ENCODE measurements at places on chromosomes 6 and 20. TPM values are rescaled to one million over a fixed set of nuclear protein-coding genes. Genes with fewer than 3 reads are reported as not detected.

- no peak for DNase-seq
These were observed 46.8 kb downstream of the RREB1 start for GRCh38 chr6:7154341-7155139.

- DNase-seq: no peak
These were observed 52.3 kb downstream of the HUS1B start for GRCh38 chr6:604579-604978.

DNA sequence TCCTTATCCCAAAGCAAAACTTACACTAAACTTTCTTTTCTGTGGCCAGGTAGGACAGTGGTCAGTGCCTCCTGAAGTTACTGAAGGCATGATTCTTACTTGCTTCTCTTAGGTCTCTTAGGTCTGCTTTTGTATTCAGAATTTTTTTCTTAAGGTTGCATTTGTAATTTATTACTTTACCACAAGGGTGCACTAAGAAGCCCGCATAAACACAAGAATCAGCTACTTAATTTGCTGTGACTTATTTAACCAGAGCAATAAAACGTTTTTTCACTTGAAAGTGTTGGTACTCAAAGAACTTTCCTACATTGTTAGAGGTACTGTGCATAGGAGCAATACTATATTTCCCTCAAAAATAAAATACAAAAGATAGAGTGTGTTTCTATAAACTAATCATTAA lies 75.4 kb upstream of the LAMA2 start:
- no peak for DNase-seq

GRCh38 chr6:157756708-157757429 lies 66.2 kb upstream of the SNX9 start:
- peak; percentile 77 for DNase-seq

DNA sequence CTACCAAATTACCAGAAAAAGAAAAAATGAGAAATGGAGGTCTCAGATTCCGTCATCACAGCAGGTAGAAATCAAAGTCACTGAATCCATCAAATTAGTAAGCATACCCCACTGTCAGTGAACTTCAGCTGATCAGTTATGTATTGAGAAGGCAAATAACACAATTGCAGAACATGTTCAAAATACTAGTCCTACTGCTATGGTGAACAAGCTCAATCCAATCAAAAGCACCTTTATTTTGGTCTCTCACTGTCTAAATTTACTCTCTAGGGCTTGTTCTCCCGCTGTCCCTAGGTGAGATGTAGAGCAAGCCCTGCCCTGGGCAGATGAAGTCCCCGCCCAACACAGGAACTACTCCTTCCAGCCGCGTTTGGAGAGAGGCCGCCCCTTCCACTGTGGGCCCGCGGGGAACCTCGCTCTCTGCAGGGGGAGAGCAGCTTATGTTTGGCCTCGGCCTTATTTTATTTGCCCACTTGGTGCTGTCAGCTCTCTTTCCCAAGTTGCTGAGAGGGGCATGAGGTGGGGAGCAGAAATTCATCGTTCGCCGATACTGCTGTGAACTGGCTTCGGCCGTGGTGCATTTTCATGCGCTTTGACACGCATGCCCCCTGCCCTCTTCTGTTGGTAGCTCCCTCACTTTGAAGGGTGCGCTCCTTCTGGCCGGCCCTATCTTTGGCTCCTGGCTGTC lies 14.3 kb upstream of the MAP1LC3A start:
- DNase-seq: no peak

GRCh38 chr20:13723011-13723410 lies 61.7 kb downstream of the ESF1 start:
- DNase-seq: no peak

DNA sequence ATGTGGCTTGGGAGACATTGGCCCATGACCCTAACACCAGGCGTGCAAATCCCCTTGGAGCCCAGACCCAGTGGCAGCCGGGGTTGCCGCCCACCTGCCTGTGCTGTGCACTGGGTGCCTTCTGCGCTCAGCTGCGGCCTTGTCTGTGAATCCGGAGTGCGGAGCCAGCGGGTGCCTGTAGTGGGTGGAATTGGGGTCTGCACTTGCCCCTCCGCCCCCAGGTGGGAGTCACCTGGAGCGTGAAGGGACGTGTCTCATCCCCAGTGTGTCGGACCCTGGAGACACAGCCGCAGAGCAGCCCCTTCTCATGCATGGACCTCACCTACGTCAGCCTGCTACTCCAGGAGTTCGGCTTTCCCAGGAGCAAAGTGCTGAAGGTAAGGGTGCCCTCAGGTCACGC lies 22.9 kb upstream of the PYGB start:
- no peak for DNase-seq

- no peak for DNase-seq
These were observed 621 bp downstream of the GPR63 start for GRCh38 chr6:96836631-96837080.

GRCh38 chr6:137811916-137812553 lies 55.0 kb upstream of the TNFAIP3 start:
- no peak for DNase-seq

DNA sequence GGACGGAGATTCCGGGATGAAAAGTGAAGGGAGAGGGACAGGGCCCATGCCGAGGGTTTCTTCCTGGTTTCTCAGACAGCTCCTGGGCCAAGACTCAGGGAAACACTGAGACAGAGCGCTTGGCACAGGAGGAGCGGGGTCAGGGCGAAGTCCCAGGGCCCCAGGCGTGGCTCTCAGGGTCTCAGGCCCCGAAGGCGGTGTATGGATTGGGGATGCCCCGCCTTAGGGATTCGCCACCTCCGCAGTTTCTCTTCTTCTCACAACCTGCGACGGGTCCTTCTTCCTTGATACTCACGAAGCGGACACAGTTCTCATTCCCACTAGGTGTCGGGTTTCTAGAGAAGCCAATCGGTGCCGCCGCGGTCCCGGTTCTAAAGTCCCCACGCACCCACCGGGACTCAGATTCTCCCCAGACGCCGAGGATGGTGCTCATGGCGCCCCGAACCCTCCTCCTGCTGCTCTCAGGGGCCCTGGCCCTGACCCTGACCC lies 55.0 kb upstream of the HLA-A start:
- DNase-seq: no peak

DNA sequence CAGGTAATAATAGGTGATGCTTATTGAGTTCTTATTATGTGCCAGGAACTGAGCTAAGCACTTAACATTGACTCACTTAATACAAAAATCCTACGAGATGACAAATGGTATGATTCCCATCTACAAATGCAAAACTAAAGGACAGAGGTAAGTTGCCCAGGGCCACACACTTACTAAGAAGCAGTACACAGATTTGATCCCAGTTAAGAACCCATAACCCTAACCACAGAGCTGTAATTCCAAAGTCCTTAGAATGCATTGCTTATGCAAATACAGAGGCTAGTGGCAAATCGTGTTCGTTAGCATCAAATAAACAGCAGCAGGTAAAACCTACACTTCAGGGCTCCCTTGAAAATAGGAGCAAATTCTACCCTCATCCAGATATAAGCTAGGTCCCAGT lies 104.0 kb downstream of the SASH1 start:
- no peak for DNase-seq

DNA sequence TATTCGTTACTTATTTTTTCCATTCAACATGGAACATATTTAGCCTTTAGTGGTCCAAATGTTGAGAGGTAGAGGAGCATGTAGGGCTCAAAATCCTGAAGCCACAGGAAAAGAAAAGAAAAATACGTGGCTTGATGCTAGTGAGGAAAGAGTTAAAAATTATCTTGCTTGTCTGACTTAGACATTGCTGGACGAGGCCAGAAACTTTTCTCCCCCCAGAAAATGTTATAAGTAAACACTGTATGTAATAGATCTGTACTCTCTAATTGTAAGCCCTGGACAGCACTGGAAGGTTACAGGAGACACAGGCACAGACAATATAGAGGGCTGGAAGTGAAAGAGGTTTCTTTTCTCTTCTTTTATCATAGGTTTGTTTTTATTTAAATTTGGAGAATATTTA lies 165.6 kb downstream of the ZFP64 start:
- no peak for DNase-seq

DNA sequence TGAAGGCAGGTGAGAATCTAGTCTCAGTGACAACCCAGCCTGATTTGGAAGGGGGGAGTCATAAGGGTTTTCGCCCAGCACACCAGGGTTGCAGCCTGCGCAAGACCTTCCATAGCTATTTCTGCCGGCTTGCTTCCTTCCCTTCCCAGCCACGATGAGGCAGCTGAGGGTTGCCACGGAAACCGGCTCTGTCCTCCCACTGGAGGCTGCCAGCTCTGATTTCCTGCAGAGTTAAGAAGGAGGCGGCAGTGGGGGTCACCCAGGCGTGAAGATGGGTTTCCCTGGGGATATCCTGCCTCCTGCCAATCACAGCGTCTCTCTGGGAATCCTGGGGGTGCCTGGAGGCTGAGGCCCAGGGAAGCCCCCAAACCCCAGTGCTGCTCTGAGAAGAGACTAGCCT lies 23.1 kb upstream of the KCNB1 start:
- DNase-seq: peak; percentile 76

DNA sequence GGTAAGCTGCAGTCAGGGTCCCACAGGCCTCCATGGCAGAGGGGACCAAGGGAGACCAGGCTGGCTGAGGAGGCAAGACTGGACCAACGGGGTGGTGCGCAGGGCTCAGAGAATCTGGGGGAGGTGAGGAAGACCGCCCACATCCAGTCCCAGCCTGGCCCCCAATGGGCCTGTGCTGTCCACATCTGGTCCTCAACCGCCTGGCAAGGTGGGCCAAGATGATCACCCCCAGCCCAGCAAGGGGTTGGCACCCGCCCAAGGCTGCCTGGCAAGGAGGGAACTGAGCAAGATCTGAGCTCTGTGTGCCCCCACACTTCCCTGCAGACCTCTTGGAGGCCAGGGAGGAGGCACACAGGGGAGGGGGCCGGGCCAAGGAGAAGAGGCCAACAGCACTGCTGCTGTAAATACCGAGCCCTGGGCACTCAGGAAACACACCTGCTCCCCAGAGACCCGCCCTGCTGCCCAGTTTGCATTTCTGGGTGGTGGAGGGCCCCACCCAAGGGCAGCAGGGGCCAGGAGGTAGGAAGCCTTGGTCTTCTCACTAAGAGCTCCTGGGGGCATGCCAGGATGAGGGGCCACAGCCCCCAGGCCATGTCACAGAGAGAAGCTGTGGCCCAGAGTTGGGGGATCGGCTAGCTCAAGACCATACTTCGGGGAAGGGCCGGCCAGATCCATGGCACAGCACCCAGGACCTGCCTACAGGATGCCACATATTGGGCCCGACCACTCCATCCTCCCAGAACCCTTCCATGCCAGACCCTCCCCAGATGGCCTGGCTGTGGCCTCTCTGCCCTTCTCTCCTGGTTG lies 109.6 kb downstream of the ASXL1 start:
- DNase-seq: no peak

GRCh38 chr6:45436544-45437438 lies 59.1 kb upstream of the SUPT3H start:
- no peak for DNase-seq

DNA sequence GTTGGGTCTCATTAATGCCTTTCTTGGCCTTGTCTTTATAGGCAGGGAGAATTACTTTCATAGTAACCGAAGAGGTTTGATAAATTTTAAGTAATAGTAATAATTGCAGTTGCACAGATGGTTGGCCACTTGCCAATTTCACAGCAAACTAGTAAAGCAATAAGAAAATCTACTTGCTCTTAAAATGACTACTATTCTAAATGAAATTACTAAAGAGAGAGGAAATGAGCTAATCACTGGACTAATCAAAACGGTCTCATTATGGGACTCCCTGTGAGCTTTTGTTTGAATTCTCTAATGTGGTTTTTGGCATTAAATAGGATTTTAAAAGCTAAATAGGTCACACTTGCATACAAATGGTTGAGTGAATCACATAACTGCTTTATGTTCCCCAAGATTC lies 227.4 kb upstream of the PLN start:
- no peak for DNase-seq

GRCh38 chr6:5499644-5500306 lies 238.5 kb downstream of the FARS2 start:
- no peak for DNase-seq

DNA sequence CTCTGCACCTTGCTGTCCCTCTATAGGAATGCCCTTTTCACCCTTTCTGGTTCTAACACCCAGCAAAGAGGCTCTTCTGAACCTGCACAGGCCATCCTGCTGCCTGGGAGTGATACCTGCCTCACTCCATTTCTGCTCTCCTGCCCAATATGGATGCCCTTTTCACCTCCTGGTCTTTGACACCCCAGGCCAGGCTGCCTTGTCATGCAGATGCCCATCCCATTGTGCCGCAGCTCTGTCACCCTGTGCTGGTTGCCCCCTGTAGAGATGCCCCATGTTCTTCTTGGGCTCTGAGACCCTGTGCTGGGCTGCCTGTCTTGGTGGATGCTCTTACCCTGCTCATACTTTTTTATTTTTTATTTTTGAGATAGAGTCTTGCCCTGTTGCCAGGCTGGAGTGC lies 95.3 kb downstream of the CDKAL1 start:
- no peak for DNase-seq

- no peak for DNase-seq
These were observed 27.0 kb upstream of the TRAF3IP2 start for GRCh38 chr6:111632468-111633247.

DNA sequence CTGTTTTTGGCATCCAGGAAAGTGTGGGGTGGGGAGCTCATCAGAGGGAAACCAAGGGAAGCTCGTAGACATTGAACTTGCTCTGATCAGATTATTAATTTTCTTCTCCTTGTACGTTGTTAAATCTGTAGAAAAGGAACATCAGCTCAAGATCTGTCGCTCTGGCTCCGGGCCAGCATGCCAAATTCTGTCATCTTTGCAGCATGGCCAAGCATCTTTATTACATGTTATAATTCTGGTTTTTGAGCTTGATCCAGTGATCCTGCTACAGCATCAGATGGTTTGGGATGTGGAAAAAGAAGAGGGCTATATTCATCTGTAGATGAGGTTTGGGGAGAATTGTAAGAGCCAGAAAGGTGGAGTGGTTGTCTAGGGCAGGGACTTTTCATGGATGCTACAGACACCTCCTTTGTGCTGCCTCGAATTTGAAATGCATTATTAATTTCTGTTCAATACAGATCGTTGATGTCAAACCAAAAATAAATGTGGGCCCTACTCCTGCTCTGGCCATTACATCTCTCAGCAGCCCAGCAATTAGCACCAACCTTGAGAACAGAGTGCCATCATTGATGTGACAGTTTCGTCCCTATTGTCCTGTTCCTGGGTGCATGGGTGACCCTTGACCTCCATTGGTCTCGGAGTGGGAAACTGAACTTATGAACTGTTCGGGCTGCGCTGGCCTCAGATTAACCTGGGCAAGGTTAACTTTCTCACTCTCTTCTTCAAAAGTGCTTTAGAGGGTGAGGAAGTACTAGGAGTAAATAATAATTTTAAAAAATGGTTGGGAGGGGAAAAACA lies 250.8 kb downstream of the SOX4 start:
- no peak for DNase-seq

- DNase-seq: no peak
These were observed 36.0 kb downstream of the E2F3 start for GRCh38 chr6:20437639-20438038.

- no peak for DNase-seq
These were observed 63.5 kb downstream of the RIN2 start for GRCh38 chr20:19821606-19822005.

GRCh38 chr6:62013719-62014118 lies 272.3 kb downstream of the KHDRBS2 start:
- DNase-seq: no peak

The SFTA2 gene
- polyA plus RNA-seq: 0.16 TPM

The PI16 gene
- 5.1 TPM for polyA plus RNA-seq

The KIAA0408 gene
- 4.3 TPM for polyA plus RNA-seq

The BFSP1 gene
- 4.4 TPM for polyA plus RNA-seq

The RIPOR3 gene
- polyA plus RNA-seq: 6.0 TPM

The BPIFB6 gene
- polyA plus RNA-seq: not detected

The NRSN1 gene
- 2.9 TPM for polyA plus RNA-seq

The PLTP gene
- 124 TPM for polyA plus RNA-seq

All from left renal pelvis (tissue), 4 donors.